ENCODE measurements at places on chromosomes 5 and 9.

- DNase-seq: no peak
Measured at GRCh38 chr5:335740-336038, 14.2 kb downstream of the AHRR start.

GRCh38 chr9:110898866-110899265 is 139.4 kb downstream of the LPAR1 start:
- no peak for DNase-seq

- no peak for DNase-seq
Measured at GRCh38 chr9:82171271-82171670, 182.7 kb downstream of the SPATA31D1 start.

- DNase-seq: no peak
Measured at GRCh38 chr9:108956022-108956630, 21.9 kb downstream of the ABITRAM start.

DNA sequence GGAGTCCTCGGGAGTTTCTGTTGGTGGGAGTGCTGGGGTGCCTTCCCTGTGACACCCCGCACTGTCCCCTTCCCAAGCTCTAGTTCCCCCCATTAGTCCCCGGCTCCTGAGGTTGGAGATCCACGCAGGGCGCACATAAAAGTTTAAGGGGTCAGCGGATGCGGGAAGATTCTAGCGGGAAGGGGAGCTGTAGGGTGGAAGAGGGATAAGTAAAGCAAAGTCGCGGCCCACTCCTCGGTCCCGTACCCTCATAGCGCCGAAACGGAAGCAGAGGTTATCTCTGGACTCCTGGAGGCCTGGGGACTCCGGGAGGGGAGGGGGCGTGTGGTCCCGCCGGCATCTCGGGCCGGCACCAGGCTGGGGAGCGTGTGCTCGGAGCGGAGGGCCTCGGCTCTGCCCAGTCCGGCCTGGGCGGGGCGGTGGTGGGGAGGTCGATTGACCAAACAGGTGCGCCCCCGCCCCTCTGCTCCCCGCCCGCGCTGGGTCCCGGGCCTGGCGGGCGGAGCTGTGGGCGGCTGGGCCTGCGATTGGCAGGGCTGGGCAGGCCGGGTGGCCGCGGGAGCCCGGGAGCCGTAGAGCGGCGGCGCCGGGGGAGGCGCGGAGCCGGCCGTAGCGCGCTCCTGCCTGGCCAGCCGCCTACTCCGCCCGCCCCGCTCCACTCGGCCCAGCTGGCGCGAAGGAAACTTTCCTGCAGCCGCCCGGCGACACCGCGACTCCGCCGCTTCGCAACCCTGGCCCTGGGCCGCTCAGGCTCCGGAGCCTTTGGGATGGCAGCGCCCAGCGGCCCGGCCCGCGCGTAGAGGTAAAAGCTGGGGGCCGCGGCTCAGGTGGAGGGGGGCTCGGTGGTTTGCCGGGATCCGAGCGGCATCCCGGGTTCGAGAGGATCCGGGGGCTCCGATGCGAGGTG is 52.2 kb upstream of the DAB2IP start:
- peak; percentile 49 for DNase-seq

GRCh38 chr5:13735691-13736090 is 208.8 kb downstream of the DNAH5 start:
- no peak for DNase-seq

GRCh38 chr5:67358186-67358585 is 161.6 kb upstream of the CD180 start:
- no peak for DNase-seq

GRCh38 chr9:93129691-93130500 is 4.2 kb downstream of the NINJ1 start:
- DNase-seq: no peak

GRCh38 chr5:4099386-4099785 is 503.8 kb downstream of the IRX1 start:
- no peak for DNase-seq

GRCh38 chr9:95286151-95286550 is 31.4 kb downstream of the FANCC start:
- DNase-seq: no peak

DNA sequence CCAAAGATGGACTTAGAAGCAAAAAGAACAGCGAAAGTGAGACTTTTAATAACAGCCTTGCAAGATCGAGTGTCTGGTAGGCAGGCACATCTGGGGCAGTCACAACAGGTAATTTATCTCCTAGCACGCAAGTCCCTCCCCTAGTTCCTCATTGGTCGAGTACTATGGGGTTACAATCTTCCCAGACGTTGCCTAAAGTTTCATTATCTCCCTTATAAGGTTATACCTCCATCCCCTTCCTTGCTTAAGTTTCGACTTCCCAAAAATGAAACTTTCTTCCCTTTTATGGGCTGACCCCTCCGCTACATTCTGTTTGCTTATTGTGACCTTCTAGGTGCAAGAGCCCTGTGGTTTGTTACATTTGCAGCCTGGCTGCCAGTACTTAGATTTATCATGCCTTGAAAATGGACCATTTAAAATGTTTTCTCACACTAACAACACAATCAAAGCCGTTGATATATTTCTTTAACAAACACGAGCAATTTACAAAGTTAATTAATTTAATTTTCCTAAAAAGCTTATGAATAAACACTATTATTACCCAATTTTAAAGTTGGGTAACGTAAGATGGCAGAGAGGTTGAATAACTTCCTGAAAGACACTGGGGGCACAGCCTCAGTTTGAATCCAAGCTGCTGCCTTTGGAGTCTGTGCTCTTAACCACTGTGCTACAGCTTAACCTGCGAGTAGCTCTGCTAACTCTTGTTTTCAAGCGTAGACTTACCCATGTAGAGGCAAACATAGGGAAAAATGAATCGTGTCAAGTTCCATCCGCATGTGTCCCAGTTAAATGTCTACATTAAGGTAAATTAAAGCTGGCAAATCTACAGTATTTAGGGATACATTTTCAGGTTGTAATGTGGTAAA is 91.7 kb downstream of the EDIL3 start:
- DNase-seq: no peak

DNA sequence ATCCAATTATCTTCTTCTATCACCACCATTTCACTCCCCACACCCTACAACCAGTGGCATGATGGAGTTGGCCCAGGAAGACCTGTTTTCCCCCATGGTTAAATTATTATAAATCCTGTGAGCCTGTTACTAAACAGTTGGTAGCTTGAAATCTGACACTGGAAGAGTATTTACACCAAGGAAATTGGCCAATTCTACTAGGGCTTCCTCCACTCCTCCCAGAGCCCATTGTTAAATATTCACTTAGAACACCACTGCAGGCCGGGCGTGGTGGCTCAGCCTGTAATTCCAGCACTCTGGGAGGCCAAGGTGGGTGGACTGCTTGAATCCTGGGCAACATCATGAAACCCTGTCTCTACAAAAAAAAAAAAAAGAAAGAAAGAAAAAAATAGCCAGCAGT is 32.4 kb upstream of the CKS2 start:
- no peak for DNase-seq

- DNase-seq: no peak
Measured at GRCh38 chr5:15475367-15475766, 24.6 kb upstream of the FBXL7 start.

DNA sequence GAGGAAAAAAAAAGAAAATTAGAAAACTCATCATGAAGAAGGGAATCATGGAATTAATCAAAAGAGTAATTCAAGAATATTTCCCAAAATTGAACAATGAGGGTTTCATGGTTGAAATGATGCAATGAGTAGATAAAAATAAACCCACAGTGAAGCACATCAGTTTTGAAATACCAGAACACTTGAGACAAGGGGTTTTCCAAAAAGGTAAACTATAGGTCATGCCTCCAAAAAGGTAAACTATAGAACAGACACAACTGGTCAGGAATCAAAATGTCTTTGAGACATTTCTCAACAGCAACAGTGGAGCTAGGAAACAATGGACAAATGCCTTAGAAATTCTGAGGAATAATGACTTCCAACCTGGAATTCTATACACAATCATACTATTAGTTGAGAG is 60.2 kb upstream of the PCSK5 start:
- no peak for DNase-seq

- DNase-seq: no peak
Measured at GRCh38 chr9:72906810-72907209, 46.0 kb downstream of the ALDH1A1 start.

DNA sequence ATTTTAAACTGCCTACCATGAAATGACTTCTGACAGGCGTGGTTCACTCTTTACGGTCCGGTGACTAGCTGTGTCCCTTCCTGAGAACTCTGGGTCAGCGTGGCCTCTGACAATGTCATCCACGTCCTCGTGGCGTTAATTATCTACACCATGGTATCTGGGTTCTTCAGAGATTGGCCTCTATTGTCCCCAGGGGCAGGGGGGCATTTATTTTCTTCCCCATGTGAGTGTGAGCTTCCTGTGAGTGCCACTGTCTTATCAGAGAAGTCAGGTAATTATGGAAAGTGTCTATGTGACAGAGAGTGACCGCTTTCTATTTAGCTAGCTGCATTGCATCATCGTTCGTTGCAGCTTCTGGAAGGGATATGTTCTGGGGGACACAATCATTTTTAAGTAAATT is 77.2 kb downstream of the FBXL7 start:
- no peak for DNase-seq

DNA sequence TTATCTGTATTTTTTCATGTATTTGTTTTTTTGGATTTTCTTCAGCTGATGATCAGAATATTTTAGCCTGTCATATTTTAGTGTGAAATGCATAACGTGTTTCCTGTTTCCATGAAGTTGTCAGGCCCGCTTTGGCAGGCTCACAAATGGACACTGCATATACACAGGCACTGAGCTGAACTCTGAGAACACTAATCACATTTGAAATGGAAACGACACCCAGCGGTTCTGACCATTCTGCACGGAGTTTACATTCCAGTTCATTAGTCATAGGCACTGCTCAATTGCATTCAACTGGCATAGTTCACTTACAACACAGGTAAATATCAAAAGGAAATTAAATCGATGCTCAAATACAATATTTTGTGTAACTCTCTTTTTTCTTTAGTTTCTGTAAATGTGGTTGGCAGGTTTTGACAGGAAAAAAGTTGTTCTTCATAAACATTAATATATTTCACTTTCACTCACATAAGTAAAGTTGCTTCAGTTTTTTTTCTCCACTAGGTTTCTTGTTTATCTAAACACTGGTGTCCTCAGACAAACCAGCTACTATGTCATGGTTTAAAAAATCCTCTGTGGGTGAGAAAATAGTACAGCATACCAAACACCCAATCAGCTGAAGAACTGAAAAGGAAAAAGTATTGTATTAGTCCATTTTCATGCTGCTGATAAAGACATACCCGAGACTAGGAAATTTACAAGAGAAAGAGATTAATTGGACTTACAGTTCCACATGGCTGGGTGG is 559.0 kb upstream of the DAP start:
- DNase-seq: no peak
